Fibroblast of skin of left quadriceps (primary cell): ENCODE measurements at places on chromosomes 11 and 22.

DNA sequence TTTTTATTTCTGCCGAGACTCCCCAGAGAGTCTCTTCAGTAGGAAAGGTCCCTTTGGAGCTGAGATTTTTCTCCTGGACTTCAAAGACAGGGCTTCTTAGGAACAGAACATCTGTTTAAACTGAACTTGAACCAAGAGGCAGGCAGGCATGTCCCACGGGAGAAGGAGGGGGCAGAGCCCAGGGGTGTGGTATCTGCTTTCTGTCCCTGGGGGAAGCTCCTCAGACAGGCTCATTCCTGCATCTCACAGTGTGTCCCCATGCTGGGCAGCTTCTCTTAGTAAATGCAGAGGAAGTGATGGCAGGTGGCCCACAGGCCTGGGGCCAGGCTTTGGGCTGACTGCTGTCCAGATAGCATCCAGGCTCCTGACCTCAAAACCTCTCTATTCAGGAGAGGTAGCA is 47.3 kb downstream of the TSPAN18 start:
- no peak for DNase-seq

GRCh38 chr11:37973941-37974340 is 1375.9 kb upstream of the RAG2 start:
- no peak for DNase-seq

DNA sequence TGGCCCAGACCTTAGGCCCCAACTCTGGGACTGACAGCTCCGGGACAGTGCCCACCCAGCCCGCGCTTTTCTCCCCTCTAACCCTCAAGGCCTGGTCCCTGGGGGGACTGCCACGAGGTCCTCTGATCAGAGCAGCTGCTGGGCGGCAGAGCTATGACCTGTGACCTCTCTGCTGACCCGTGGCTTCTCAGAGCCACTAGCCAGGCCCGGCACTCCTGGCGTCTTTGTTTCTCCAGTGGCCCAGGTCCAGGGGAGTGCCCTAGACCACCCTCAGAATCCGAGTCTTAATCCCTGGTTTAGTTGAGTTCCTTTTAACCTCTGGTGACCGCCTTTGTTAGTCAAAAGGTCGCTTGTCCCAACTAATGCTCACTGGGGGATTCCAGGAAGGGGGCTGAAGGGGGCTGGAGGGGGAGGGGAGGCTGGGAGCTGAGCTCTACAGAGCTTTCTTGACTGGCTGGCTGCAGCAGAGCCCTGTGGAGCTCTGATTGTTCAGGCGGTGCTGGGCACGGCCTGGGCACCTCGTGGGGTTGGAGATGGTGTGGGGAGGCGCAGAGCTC is 1.2 kb downstream of the FBLN1 start:
- DNase-seq, result no peak

GRCh38 chr22:37230673-37231405 is 13.2 kb downstream of the RAC2 start:
- DNase-seq, result no peak

DNA sequence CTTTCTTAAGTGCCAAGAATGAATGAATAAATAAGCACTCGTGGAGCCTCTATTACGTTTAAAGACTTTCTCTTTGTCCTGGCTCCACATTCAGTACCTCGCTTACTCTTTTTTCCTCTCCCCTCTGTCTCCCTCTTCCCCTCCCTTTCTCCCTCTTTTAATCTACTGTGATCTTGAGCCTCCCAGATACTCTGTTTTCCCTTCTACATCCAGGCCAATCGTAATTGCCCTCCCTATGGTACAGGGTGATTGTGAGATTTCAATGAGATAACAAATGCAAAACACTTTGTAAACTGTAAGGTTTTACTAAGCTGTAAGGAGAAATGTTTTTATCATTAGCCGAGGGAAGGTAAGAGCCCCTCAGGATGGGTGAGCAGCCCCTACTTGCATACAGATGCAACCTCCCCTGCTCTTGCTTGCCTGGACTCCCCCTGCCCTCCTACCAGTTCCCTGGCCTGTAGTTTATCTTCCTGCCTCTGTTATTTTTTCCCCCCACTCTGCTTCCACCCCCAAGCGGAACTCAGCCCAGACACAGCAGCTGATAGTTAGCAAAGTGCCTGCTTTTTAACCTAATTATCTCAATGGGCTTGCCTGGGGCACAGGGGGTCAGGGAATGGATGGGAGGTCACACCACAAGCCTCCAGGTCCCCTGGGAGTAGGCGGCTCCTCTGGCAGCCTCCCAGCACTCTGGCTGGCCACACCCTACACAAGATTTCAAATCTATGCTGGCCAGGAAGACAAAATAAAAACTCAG is 76.9 kb upstream of the CADM1 start:
- DNase-seq, result no peak

- DNase-seq, result no peak
Measured at GRCh38 chr11:46410021-46410420, 18.4 kb upstream of the CHRM4 start.

GRCh38 chr11:115625502-115625901 is 121.3 kb upstream of the CADM1 start:
- no peak for DNase-seq

DNA sequence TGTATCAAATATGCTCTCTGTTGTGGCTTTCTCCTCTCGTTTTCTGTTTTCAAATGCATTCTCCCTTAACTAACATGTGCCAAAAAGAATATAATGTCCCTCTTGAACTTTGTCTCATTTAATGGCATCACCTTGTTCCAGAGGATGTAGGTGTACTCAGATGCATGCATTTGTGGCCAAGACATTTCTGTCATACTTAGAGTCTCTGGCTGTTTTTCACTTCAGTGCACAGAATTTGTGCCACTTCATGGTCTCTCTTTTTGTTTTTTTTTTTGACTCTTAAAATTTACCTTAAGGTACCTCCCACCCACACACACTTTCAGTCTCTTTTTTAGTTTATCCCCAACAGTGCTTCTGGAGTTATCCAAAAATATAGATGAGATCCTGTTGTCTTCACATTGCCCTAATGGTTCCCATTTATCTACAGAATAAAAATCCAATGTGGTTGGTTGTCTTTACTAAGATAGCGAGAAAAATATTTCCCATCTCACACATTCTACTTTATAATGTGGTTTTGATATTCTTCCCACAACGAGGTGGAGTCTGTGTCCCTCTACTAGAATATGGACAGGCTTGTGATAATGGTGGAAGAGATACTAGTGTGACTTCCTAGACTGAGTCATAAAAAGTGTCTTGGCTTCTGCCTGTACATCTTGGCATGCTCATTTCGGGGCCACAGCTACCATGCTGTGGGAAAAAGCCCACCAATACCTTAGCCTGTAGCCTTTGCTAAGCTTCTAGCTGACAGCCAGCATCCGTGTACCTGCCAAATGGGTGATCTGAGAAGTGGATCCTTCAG is 125.8 kb downstream of the DDX10 start:
- no peak for DNase-seq

- DNase-seq, result no peak
Measured at GRCh38 chr11:65500387-65501185, 1.7 kb downstream of the MALAT1 start.

GRCh38 chr22:47139790-47140119 is 377.3 kb downstream of the TBC1D22A start:
- DNase-seq, result no peak

DNA sequence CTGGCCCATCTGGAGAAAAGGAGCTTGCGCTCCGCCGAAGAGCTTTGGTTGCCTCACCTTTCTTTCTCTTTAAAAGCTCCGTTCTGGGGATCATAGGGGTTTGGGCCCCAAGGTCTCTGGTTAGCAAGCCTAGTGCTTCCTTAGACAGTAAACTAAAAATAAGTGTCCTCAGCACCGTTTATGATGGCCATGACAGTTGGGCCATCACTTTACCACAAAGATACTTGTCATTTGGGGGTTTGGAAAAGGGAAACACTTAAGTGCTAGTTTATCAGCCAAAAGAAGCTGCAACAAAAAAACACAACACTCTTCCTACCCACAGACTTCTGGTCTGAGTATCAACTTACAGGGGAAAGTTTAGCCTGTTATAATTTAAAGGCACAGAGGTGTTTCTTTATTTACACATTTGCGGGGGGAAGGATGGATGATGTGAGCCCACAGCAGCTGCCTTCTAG is 88.4 kb upstream of the CD44 start:
- DNase-seq, result no peak

- DNase-seq, result no peak
Measured at GRCh38 chr11:128316541-128317227, 270.7 kb downstream of the ETS1 start.

GRCh38 chr11:95262994-95263765 is 32.2 kb upstream of the SESN3 start:
- no peak for DNase-seq

DNA sequence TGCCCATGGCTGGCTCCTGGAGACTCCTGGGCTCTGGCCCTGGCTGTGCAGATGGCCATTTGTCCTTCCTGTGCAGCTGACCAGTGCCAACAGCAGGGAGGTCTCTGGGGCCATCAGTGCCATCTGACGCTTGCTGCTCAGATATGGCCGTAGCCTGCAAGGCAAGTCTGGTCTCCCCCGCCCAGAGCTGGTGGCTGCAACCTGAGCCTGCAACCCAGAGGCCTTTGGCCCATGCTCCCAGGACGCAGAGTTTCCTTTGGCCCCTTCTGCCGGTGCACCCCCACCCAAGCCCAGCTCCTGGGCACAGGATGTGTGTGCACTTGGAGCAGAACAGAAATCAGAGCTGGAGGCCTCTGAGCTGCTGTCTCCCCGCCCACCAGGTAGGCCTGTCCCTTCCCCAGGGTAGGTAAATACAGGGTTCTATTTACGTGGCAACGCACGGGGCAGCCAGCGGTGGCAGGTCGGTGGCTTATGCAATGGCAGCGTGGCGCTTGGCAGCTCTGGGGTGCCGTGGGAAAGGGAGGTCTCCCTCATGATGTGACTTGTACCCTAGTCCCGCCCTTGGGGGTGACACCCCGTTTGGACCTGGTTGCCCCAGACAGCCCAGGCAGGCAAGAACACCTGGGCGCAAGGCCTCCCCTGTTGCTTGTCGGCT is 21.0 kb upstream of the MYEOV start:
- no peak for DNase-seq

DNA sequence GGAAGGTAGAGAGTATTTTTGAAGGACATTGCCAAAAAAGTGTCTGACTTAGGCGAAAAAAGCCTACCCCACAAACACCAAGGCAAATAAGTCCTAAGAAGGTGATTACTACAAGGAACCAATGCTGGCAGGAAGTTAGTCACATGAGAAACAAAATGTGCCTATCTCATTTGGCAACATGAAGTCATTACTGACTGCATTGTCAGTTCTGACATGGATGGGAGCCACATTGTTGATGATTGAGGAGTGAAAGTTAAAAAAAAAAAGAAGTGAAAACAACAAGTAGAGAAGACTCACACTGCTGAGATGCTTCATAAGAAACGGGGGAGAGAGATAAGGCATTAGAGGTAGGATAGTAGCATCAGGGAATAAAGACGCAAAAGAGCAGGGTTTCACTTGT is 141.5 kb upstream of the FAT3 start:
- no peak for DNase-seq

- no peak for DNase-seq
Measured at GRCh38 chr22:48548391-48548790, 1279.3 kb downstream of the BRD1 start.

- DNase-seq, result no peak
Measured at GRCh38 chr22:27881421-27881820, 37.6 kb downstream of the PITPNB start.

- no peak for DNase-seq
Measured at GRCh38 chr22:50713571-50714056, 24.4 kb upstream of the ACR start.

DNA sequence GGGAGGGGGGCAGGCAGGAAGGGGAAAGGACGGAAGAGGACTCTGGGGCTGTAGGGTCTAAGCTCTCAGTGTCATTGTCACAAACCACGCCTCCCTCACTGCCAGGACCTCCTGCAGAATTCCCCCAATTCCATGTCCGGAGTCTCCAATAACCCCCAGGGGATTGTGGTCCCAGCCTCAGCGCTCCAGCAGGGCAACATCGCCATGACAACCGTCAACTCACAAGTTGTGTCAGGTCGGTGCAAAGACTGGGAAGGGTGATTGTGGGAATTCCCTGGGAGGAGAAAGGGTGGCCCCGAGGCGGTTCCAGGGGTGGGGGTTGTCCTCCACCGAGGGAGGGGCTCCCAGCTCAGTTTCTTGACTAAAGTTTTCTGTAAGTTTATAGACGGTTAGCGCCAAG is 86.0 kb downstream of the FEZ1 start:
- no peak for DNase-seq

- DNase-seq, result no peak
Measured at GRCh38 chr11:95736355-95736754, 53.2 kb downstream of the FAM76B start.

DNA sequence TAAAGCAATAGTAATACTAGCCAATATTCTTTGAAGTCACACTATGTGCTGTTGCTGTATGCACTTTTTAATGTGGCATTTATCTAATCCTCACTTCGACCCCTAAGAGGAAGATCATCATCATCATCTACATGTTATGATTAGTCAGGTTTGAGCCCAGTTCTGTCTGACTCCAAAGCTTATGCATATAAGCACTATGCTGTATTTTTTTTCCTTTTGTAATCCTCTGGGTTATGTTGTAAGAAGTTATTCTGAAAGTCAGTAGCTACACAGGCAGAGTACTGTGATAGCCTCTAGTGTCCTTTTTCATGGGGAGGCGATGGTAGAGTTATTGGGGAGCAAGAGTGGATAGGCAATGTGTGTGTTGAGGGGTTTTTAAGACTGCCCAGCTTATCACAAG is 11.1 kb downstream of the MMP20 start:
- no peak for DNase-seq

DNA sequence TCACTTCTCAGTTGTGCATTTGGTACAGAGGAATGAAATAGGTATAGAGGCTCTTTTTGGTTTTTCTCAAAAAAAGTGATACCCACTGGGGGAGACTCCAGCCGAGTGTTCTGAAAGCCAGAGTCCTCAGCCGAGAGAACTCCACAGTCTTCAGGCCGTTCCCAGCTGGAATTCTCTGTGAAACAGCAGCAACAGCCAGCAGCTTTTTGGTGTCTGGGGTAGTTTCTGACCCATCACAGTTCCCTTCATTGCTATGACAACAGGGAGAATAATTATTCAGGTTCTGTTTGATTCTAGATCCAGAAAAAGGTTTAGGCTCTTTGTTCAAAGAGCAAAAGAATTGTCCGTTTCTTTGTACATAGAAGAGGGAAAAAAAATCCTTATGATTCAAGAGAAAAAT is 84.6 kb downstream of the C22orf31 start:
- DNase-seq, result no peak

DNA sequence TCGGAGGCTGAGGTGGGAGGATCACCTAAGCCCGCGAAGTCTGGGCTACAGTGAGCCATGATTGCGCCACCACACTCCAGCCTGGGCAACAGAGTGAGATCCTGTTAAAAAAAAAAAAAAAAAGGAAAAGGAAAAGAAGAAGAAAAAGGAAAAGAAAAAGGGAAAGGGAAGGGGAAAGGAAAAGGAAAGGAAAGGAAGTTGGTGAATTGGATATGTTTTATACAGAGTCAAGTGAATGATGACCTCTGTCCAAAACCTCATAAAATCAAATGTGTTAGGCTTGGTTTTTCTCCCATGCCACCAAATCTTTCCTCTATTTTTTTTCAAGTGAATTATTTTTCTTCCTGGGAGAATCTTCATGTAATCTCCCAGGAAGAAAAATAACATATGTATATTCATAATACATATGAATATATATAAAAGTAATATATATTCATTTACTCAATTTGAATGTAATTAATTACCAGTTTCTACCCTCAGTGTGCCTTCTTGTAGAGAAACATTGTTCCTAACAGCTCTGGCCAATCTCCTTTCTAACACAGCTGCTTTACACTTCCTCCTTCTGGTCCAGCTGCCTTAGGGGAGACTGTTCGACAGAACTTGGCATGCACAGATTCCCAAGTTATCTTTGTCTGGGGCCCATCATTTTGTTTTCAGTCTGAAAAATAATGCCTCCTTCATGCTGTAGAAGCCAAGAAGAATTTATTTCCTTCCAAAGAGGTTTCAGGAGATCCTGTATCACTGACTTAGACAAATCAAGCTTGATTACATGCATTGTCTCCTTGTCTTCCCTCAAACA is 111.9 kb downstream of the CCDC34 start:
- no peak for DNase-seq
